ENCODE measurements at places on chromosomes 3 and 15.

GRCh38 chr3:112539825-112540650 is 21.7 kb downstream of the ATG3 start:
- DNase-seq, result no peak

- DNase-seq, result no peak
Observed at GRCh38 chr3:127286571-127287140, 1.2 kb downstream of the PRR20G start.

GRCh38 chr15:35499723-35500122 is 46.2 kb downstream of the DPH6 start:
- no peak for DNase-seq

- no peak for DNase-seq
Observed at GRCh38 chr15:60118146-60118545, 114.0 kb downstream of the FOXB1 start.

Measured in stimulated activated CD4-positive, alpha-beta T cell treated with anti-CD3 and anti-CD28 coated beads, TNF-alpha, amount 100 ng/mL, for 1 hour (primary cell).